Caudate nucleus (tissue), 63 donors: ENCODE measurements at places on chromosomes 16 and 17.

GRCh38 chr17:67421869-67422273 is 44.8 kb downstream of the PITPNC1 start:
- no peak for DNase-seq

DNA sequence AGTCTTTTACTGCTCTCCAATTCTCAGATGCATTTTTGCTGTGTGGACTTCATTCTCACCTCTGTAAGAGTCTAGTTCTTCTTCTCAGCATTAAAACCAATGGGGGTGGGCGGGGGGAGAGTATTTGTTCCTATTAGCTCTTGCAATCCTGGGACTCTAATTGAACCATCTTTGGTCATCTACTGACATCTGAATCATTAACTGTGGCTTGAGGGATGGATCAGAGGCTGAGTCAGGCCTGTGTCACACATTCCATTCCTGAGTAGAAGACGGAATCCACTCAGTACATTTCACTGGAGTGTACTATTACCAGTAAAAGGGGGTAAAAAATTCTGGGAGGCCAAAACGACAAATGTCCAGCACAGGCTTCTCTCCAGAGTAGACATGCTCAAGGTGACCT is 12.8 kb upstream of the ZNF23 start:
- DNase-seq = no peak

- no peak for DNase-seq
Measured at GRCh38 chr17:57077000-57077399, 8.0 kb upstream of the AKAP1 start.

- DNase-seq = no peak
Measured at GRCh38 chr16:24701521-24701951, 27.9 kb upstream of the TNRC6A start.

- no peak for DNase-seq
Measured at GRCh38 chr17:68868708-68869107, 86.5 kb downstream of the ABCA8 start.

DNA sequence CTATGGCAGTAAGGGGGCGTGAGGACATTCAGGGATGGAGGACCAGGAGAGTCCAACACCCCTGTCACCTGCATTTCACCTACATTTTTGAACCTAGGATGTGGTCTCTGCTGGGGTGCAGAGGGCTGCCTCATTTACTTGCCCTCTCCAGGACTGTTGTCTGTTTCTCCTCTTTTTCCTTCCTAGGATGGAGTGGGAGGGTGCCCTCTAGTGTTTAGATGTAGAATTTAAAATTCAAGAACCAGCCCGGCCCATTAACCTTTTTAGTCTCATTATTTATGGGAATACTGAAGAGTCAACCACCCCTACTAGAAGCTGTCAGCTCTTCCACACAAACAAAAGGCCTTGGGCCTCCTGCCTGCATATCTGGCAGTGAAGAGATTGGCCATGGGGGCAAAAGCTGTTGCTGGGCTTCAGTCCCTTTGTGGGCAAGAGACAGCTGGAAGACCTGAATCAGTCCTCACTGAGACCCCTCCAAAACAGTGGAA is 2.5 kb upstream of the STARD3 start:
- DNase-seq = no peak

- DNase-seq = no peak
Measured at GRCh38 chr16:88287219-88287618, 95.5 kb upstream of the ZNF469 start.

DNA sequence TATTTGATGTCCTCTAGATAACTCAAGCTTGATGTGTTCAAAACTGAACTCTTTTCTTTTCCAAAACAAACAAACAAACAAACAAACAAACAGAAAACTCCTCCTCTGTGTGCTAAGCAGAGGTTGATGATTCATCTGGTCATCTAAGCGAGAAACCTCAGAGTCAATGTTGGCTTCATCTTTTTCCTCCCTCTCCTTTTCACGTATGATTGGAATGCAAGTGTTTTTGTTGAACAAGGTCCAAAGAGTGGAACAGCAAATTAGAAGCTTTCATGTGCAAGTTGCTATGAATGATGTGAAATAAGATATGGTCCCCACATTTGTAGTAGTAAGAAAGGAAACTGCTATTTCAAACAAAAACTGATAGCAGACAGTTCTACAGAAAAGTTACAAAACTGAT is 52.5 kb downstream of the TBX4 start:
- DNase-seq = no peak

- DNase-seq = no peak
Measured at GRCh38 chr17:3917391-3917931, 1.2 kb upstream of the P2RX1 start.

- DNase-seq = no peak
Measured at GRCh38 chr16:30122604-30123160, 338 bp downstream of the MAPK3 start.

- no peak for DNase-seq
Measured at GRCh38 chr17:79230576-79230975, 156.0 kb downstream of the ENGASE start.

DNA sequence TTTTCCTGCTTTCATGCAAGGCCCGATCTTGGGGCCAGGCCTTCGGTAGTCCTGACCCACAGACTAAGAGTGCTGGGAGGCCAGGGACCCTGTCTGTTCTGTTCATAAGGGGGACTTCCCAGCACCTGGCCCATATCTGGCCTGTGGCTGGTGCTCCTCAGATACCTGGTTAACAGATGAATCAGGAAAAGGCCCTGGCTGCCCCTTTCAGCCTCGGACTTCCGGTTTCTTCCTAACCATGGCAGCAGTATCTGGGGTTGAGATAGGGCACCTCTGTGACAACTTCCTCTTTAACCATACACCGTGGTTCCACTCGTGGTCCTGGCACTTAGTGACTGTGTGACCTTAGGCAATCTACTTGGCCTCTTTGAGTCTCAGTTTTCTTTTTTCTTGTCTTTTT is 18.4 kb downstream of the PLCG2 start:
- DNase-seq = no peak

DNA sequence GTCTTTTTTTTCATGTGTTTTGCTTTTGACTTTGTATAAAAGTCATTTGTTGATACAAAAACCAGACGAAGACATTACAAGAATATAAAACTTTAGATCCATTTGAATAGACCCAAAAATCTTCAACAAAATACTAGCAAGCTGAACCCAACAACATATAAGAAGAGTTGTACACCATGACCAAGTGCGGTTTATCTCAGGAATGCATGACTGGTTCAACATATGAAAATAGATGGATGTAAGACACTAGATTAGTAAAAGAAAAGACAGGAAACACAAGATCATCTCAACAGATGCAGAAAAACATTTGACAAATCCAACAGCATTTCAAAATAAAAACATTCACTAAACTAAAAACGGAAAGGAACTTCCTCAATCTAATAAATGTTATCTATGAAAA is 69.0 kb downstream of the TBC1D16 start:
- no peak for DNase-seq

GRCh38 chr17:37406635-37407461 is at the start of the genes ACACA and TADA2A:
ACACA (minus strand) TSS chr17:37406836; CDS start chr17:37406299, 537 bp downstream.
TADA2A (plus strand) TSS chr17:37406886; CDS start chr17:37411366, 4,480 bp downstream.
- DNase-seq = peak; percentile 63

GRCh38 chr16:89921702-89922476 is 1.3 kb upstream of the TUBB3 start:
- no peak for DNase-seq

DNA sequence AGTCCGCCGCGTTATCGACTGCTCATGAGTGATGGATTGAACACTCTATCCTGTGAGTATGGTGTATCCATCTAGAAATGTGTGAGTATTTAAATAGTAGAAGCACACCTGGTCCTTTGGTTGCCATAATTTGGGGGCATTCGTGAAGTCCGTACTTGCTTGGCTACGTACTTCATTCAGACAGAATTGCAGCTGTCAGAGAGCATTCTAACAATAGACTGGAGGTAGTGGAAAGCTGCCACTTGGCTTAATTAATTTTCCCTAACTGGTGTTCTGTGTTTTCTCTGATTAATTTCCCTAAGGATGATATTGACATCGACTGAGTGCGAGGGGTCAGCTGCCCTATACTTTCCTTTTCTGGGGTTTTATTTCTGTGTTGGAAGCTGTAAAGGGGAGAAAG is 14.1 kb downstream of the RPA1 start:
- no peak for DNase-seq

DNA sequence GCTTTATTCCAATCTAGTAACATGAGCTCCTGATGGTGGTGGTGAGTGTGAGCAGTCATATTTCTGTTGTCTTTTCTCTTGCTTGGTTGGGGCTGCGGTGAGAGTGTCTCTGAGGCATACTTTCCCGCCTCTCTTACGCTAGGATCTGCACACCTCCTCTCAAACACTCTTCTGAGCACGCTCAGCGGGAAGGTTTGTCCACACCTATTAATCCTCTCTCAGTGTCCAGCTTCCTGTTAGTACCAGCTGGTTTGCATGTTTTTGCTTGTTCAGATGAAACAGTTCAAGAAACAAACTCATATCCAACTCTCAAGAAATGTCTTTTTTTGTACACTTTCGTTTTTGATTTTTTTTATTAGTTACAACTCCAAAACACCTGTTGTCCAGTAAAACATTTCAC is 89.5 kb downstream of the CCDC182 start:
- DNase-seq = no peak

- no peak for DNase-seq
Measured at GRCh38 chr17:57442914-57443571, 186.7 kb downstream of the MSI2 start.

DNA sequence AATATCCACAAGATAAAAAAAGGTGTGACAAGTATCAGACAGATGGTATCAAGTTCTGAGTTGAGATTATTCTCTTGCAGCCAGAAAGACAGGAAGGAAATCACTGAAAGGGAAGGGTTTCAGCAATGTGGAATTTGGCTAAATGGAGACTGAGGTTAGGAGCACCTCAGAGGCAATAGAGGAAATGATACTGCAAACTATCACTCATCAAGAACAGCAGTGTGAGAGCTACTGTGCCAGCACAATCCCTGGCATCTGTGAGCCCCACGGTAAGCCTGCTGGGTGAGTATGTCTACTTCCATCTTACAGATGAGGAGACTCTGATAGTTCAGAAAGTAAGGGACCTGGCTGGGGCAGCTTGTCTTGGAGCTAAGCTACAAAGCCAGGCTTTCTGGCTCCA is 162.0 kb downstream of the SALL1 start:
- DNase-seq = no peak

DNA sequence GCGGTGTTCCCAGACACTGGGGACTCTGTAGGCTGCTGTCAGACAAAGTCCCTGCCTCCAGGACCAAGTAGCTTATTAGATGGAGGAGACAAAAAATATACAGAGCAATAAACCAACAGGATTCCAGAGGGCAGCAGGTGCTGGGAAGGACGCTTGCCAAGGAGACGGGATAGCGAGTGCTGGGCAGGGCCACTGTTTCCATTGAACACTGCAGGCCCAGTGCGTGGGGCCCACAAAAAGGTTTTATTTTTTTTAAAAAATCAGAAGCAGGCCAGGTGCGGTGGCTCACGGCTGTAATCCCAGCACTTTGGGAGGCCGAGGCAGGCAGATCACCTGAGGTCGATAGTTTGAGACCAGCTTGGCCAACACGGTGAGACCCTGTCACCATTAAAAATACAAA is 84.2 kb downstream of the ABCC6 start:
- DNase-seq = no peak

DNA sequence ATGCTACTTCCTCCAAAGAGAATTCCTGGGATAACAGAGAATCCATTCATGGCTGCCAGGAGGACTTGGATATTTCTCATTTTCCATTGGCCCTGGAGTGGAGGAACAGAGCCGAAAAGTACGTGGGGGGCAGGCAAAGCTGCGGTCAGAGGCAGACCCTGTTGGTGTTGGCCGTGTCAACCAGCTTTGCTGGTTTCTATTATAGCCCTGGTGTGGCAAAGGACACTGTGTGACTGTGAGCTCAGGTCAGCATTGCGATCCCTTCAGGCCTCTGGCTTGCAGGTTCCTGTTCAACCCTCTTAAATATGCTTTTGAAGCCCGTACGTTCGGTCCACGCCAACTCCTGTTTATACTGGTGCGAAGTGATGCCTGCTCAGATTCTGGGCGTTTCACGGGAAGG is 596.2 kb downstream of the MAF start:
- DNase-seq = no peak

GRCh38 chr17:39740357-39741111 is 2.8 kb downstream of the GRB7 start:
- no peak for DNase-seq

DNA sequence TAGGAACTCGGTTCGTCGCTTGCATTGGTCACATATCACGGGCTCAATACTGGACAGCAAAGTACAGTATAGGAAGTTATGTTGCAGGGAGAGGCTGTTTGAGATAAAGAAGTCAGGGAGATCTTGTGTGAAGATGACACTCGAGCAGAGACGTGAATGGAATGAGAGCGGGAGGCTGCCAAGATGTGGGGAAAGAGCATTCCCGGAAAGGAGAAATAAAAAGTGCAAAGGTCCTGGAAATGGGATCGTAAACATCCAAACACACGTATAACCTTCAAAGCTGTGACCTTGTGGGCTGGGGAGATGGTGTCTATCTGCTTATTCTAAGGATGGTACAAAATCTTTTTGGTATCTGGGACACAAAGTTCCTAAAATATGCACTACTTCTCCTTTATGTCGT is 43.0 kb upstream of the MYOCD start:
- DNase-seq = no peak

GRCh38 chr17:39533891-39534290 is 72.6 kb downstream of the CDK12 start:
- DNase-seq = no peak

DNA sequence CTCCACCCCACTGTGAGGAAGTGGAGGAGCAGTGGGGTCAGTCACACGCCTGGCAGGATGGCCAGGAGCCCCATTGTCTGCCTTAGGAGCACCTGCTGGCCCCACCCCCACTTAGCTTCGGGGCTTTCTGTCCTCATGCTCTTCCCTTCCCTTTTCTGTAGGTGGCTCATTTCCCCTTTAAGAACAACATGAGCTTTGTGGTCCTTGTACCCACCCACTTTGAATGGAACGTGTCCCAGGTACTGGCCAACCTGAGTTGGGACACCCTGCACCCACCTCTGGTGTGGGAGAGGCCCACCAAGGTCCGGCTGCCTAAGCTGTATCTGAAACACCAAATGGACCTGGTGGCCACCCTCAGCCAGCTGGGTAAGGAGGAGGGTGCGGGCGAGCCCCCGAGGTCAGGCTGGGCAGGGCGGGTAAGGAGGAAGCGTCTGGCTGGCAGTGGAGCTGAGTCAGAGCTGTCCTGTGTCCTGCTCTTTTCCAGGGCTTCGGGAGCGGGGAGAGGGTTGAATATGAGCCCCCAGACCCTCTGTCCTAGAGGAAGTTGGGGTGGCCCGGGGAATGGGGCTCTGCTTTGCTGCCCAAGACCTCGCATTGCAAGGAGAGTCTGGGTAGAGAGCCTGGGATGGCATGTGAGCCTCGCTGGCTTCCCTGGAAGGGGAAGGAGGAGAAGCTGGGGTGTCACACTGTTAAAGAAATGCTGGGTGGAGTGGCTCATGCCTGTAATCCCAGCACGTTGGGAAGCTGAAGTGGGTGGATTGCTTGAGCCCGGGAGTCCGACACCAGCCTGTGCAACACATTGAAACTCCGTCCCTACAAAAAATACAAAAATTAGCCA is 9.2 kb upstream of the SERPINF1 start:
- no peak for DNase-seq

- DNase-seq = no peak
Measured at GRCh38 chr17:40284085-40284713, 3.5 kb upstream of the CDC6 start.

- DNase-seq = no peak
Measured at GRCh38 chr17:32311028-32311536, 30.9 kb downstream of the C17orf75 start.

GRCh38 chr16:57984443-57985203 is 13.7 kb upstream of the CNGB1 start:
- peak; percentile 34 for DNase-seq
